Germinal center (tissue), 1 donor: ENCODE measurements at places on chromosomes 2 and 18.

- DNase-seq = no peak
These were observed 15.4 kb downstream of the GDF7 start for GRCh38 chr2:20682167-20682920.

DNA sequence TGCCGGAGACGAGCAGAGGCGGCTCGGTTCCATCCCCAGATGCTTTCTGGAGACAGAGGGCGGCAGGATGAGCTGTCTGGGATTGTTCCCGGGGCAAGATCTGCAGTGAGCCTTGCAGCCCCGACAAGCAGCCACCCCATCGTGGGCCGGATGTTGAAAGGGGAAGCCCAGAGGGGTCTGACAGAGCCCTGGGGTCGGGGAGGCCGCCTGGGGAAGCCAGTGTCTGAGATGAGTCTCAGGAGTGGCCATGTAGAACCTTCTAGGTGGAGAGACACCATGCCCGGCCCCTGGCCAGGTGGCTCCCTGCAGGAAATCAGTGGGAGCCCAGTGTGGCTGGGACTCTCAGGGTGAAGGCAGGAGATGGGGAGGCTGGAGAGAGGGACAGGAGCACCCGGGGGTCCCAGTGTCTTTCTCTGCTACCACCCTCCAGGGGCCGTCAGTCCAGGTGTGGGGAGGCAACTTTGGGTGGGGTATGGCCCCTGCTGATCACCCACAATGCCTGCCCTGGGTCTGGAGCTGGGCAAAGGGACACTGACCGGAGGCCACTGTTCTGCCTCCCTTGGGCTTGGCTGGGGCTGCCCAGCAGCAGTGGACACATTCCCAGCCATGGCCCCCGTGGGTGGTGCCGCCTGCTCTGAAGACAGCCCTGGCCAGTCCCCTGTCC is 128.3 kb upstream of the HS6ST1 start:
- DNase-seq = no peak

- DNase-seq = no peak
These were observed 322.2 kb downstream of the RDH14 start for GRCh38 chr2:18238209-18238608.

- DNase-seq = no peak
These were observed 32.3 kb downstream of the TMEM37 start for GRCh38 chr2:119463990-119464389.

DNA sequence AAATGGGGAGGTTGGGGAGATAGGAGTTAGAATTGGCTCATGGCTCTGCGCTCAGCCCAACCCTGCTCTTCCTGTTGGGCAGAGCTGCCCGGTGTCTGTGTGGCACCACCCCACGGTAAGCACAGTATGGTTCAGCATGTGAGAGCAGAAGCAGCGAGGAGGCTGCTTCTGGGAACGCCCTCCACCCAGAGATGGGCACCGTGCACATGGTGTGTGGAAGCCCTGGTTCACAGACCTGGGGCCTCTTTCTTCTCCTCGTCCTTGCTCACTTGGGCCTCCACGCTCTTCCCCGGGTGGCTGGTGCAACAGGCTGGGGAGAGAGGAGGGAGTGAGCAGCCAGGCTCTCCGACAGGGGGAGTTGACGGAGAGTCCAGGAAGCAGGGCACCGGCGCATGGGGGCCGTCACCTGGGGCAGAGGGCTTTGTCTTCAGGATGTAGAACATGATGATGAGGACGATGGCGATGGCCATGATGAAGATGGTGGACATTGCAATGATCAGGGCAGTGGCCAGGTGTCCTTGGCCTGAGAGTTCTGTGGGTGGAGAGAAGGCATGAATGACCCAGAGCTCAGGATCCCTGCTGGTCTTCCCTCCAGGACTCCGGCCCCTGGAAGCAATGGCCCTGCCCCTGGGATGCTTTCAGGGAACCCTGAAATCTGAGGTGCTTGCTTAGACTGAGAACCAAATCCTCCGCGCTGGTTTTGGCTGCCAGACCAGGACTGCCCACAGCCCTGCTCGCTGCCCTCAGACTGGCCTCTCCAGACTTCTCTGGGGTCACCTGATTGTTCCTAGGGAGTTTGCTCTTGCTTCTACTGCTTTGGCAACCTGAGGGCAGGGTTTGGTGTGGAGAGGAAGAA is 78.3 kb downstream of the EDAR start:
- no peak for DNase-seq

- no peak for DNase-seq
These were observed 44.9 kb downstream of the RBBP8 start for GRCh38 chr18:22977847-22978701.

- DNase-seq = no peak
These were observed 31.6 kb downstream of the TANC1 start for GRCh38 chr2:159000072-159000471.

GRCh38 chr2:17962876-17963275 is 84.4 kb downstream of the KCNS3 start:
- DNase-seq = no peak

GRCh38 chr2:9640403-9641104 is 9.8 kb upstream of the YWHAQ start:
- no peak for DNase-seq

DNA sequence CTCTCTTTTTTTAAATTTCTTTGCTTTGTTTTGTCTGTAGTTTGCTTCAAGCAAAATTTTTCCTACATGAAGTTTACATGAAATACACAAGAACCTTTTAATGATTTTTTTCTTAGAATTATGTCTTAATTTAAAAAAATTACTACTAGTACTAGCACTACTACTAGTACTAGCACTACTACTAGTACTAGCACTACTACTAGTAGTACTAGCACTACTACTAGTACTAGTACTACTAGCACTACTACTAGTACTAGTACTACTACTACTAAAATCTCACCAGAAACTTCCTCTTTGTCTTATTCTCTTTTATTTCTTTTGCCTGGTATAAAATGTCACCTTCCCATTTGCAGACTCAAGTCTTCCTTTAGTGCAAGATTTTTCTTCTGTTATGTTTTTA is 71.1 kb downstream of the PTH2R start:
- DNase-seq = no peak

DNA sequence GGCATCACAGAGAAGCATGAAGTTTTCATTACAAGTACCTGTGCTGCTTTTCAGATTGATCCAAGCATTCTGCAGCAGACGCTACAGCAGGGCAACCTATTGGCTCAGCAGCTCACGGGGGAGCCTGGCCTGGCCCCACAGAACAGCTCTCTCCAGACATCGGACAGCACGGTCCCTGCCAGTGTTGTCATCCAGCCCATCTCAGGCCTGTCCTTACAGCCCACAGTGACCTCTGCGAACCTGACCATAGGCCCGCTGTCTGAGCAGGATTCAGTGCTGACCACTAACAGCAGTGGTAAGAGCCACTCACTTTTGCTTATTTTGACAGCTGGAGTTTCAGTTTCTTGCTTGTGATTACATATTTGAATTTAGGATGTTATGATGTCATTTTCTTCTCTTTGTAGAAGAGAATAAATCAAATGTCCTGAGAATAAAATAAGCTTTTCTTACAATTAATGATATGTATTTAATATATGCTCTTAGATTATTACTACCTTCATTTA is 104.9 kb downstream of the ZNF236 start:
- DNase-seq = no peak

DNA sequence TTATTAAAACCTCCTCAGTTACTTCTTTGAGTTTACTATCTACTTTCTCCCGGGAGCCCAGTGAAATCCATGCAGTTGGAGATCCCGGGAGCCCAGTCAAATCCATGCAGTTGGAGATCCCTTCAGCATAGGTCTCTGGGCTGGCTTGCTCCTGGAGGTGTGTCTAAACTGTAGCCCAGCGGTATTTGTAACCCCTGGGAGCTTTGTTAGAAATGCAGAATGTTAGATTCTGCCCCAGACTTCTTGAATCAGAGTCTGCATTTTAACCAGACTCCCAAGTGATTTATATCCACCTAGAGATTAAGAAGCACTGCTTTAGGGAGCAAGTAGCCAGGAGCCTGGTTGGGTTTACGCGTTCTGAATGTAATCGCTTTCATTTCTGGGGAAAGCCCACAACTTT is 54.5 kb downstream of the ARHGAP28 start:
- DNase-seq = no peak

DNA sequence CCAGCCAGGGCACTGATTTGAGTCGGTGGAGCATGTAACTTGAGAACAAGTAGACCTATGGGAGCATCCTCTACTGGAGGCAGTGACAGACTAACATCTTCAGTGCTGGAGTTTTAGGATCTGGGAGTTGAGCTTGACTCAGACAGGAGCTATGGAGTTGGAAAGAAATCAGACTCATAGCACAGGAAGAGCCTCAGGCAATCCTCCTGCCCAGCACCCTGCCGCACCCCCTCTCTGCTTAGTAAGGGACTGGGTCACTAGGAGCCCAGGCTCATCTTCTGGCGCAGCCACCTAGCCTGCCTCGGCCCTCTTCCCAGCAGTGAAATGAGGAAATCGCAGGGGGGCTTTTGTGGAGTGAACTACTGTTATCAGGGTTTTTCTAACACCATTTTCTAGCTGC is 3.6 kb downstream of the ARID5A start:
- DNase-seq = no peak

GRCh38 chr2:37421686-37422085 is 77.3 kb downstream of the QPCT start:
- DNase-seq = no peak

GRCh38 chr2:168116448-168116847 is 130.9 kb downstream of the STK39 start:
- DNase-seq = no peak

DNA sequence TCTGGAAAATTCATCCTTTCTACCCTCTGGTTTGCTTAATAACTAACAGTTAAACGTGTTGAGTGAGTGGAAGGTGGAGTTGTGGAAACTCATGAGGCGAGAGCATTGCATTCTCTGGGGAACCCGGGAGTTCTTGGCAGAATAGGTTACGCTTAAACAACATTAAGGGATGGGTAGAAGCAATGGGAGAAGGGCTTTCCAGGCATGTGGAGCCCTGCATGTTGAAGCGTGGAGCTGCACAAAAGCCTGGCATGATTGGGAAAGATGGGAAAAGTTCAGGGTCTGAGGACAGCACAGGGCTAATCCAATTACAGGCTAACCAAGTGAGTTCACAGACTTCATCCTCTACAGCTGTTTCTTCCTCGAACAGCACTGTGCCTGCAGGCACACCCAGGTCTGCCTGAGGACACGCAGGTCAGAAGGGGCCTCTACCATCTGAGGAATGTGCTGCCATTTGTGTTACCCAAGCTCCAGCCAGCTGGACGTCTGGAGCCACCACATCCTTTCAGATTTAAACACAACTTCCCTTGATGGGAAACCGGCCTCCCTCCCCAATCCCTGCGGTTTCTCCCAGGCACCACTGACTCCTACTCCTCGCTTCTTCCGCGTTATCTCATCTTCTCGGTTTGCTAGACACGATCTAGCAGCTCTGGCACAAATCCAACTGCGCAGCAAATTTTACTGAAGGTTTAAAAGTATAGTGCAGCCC is 164.2 kb downstream of the ANTXR1 start:
- no peak for DNase-seq

GRCh38 chr2:133791191-133791590 is 222.9 kb upstream of the NCKAP5 start:
- no peak for DNase-seq

DNA sequence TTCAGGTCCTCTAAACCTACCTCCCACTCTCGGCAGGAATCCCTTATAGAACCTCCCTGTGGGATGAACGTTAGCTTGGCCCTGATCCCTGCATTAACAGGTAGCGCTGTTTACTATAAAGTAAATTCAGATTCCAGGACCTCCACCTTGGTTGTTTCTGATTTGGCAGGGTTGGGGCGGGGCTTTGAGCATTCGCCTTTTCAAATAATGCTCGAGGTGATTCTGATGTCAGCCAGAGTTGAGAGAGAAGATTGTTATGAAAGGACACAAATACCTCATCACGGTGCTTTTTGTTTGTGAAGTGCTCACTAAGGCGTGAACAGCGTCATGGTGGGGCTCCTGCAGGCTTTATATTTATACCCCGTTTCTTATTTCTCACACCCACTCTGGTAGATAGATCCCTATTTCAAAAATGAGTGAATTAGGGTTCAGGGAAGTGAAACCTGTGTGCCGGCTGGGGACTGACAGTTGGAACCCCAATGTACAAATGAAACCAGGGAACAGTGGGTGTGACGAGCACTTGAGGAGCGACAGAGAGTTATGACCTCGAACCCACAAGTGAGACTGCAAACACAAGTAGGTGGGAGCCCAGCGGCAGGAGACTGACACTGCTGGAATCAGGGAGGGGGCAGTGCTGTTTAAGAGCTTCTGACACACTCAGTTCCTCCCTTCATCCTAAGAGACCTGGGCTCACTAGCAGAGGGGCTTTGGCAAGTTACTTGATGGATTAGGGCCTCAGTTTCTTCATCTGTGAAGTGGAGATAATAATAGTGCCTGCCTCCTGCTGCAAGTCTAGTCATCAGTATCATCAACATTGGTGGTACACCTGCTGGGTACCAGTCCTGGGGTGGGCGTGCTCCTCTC is 14.2 kb upstream of the CXCR4 start:
- DNase-seq = peak; percentile 84

GRCh38 chr18:49241852-49242251 is 218.6 kb downstream of the DYM start:
- DNase-seq = no peak

GRCh38 chr18:80109676-80110078 is 615 bp downstream of the ADNP2 start:
- DNase-seq = no peak

GRCh38 chr18:24584813-24585212 is 124.4 kb downstream of the HRH4 start:
- no peak for DNase-seq

GRCh38 chr2:33645861-33646260 is 46.8 kb upstream of the FAM98A start:
- no peak for DNase-seq

GRCh38 chr2:35526741-35527140 is 828.8 kb upstream of the CRIM1 start:
- no peak for DNase-seq

DNA sequence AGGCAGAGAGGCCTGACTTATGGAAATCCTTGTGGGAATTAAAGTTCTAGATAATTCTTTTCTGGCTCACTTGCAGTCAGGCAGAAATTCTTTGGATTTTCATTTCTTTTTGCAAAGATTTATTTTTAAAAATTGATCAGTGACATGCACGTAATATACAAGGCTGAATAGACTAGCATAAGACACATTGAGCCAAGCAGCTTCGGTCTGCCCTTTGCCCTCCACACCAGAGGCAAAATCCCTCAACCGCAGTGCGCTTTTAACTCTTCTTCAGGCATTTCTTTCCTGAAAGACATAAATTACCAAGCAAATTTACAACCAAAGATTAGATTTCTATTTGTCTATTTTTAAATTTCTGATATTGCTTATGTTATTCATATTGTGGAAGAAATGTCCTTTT is 227.9 kb downstream of the LOXHD1 start:
- no peak for DNase-seq

- no peak for DNase-seq
These were observed 213.4 kb downstream of the CDH20 start for GRCh38 chr18:61546590-61546989.

DNA sequence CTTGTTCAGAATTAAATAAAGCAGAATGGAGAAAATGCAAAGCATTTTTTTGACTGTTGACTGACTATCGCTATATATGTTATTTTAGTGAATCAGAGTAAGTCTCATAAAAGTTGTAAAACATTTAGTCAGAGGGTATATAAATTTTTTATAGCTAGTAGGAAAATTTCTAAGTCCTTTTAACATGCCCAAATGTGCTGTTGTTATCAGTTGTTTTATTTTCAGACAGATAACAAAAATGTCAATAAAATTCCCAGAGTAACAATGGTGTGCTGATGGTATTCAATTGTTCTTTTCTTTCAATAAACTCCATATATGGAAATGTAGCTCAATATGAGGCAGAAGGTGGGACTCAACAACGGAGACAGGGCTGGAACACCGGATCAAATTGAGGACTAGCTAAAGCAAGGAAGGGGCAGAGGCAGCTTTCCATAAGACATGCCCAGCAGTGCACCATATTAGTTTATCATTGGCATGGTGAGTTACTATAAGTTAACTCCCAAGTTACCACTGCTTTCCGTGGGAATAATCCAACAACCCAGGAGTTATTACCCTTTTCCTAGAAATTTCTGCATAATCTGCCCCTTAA is 26.6 kb downstream of the GULP1 start:
- DNase-seq = no peak
